ENCODE measurements at places on chromosomes 13 and 19.
A peak's percentile ranks its signal among the peaks of the same experiment; 100 is the strongest.

- no peak for DNase-seq
Observed at GRCh38 chr19:3065675-3066357, 3.5 kb upstream of the TLE5 start.

GRCh38 chr13:35630551-35631275 is 154.2 kb upstream of the MAB21L1 start:
- DNase-seq, result no peak

DNA sequence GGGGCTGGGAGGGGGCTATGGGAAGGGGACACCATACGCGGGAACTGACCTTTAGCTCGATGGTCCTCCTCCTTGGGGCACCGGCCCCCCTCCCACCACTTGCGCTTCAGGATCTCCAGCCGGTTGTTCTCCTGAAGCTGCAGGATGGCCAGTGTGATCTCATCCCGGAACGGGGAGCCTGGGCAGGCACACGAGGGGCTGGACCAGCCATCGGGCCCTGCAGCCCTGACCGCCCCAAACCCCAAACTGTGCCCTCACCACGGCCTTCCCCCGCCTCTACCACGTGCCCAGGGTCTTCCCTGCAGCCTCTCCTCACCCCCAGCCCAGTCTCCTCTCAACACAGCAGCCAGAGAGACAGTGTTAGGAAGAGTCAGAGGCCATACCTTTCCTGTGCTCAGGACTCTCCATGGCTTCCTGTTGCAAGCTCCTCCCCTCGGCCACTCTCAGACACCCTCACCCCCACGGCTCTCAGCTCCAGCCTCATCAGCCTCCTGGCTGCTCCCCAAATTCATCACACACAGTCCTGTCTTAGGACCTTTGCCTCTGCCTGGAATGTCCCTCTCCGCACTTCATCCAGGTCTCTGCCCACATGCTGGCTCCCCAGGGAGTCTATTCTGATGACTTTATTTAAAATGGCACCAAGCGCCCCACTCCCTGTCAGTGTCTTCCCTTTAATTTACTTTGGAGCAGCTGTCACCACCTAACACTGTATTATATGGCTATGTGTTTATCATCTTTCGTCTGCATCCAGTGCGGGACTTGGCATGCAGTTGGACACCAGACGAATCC is 9.7 kb upstream of the ATP1A3 start:
- no peak for DNase-seq

DNA sequence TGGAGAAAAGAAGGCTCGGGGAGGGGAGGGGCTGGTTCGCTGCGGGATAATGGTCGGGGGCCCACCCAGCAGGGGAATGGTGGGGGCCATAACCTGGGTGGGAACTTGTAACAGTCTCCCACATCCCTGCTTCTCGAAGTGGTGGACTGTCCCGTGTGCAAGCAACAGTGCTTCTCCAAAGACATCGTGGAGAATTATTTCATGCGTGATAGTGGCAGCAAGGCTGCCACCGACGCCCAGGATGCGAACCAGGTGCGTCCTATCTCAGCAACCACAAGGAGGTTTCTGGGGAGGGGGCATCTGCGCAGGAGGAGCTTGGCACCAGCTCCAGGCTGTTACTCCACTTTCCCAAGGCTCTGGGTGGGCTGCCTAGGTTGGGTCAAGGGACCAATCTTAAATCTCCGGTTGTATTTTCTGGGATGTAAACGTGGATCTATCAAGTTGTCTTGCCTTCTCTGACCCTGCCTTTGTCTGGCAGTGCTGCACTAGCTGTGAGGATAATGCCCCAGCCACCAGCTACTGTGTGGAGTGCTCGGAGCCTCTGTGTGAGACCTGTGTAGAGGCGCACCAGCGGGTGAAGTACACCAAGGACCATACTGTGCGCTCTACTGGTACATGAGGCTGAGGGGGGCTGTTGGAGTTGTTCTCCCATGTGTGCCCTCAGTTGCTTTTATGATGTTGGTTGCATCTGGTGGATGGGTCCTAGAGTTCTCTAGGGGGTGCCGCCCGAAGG is 1.6 kb downstream of the TRIM28 start:
- DNase-seq, result no peak

DNA sequence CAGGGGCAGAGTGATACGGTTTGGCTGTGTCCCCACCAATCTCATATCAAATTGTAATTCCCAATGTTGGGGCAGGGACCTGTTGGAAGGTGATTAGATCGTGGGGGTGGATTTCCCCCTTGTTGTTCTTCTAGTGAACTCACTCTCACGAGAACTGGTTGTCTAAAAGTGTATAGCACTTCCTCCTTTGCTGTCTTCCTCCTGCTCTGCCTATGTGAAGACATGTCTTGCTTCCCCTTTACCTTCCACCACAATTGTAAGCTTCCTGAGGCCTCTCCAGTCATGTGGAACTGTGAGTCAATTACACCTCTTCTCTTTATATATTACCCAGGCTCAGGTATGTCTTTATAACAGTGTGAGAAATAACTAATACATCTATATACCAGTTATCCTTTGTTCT is 706.4 kb upstream of the KLHL1 start:
- DNase-seq, result no peak

DNA sequence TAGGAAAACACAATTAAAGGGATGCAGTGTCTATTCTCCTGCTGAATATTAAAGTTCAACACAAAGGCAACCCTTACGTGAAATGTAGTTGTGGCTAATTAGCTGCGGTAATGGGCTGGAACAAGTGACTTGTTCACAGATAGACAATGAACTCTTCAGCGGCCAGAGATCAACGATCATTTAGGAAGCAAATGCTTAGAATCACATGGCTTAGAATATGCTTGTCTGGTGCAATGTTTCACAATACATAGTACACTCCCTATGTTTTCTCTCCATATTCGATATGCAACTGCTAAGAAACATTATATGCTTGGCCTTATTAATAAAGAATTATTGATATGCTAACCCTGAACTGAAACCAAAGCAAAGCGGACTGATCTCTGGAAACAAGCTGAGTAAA is 25.7 kb upstream of the MTUS2 start:
- DNase-seq, result no peak

- no peak for DNase-seq
Observed at GRCh38 chr19:17323964-17324332, 10.7 kb downstream of the ANO8 start.

- no peak for DNase-seq
Observed at GRCh38 chr19:23070353-23071146, 46.3 kb upstream of the ZNF730 start.

DNA sequence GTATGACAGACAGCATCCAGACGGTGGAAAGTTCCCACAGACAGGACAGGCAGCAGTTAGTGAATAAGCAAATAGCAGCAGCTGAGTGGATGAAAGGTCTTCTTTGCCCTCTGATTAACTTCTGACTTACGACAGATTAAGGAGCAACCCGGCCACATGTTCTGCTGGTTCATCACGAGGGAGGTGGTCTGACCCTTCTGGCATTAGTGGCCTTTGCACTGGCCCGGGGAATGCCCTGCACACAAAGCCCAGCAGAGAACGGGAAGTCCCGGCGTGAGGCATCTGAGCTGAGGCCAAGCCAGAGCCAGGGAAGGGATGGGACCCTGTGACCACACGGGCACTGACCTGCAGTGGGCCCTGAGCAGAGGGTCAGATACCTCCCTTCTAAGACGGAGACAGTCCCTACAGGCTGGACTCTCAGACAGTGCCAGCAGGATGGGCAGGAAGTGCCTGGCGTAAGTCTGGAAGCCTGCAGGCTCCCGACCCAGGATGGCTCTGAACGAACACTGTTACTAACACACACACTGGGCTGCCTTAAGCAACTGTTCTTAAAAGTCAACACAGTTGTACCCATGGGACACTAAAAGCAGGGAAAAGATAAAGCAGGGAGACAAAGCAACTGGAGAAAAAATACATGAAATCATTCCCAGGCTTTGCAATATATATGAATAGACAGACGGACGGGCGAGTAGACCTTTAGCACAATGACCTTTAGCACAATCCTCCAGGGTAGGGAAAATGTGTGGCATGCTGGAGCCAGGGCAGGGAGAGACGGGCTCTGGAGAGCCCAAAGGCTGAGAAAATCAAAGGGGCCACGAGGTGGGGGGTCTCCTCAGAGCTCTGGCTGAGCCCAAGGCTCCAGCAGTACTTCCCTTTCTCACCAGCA is 6.3 kb downstream of the C19orf12 start:
- DNase-seq, result no peak

- DNase-seq, result no peak
Observed at GRCh38 chr13:41315443-41316047, 4.5 kb downstream of the NAA16 start.

- no peak for DNase-seq
Observed at GRCh38 chr19:53608381-53608780, 23.4 kb upstream of the DPRX start.

DNA sequence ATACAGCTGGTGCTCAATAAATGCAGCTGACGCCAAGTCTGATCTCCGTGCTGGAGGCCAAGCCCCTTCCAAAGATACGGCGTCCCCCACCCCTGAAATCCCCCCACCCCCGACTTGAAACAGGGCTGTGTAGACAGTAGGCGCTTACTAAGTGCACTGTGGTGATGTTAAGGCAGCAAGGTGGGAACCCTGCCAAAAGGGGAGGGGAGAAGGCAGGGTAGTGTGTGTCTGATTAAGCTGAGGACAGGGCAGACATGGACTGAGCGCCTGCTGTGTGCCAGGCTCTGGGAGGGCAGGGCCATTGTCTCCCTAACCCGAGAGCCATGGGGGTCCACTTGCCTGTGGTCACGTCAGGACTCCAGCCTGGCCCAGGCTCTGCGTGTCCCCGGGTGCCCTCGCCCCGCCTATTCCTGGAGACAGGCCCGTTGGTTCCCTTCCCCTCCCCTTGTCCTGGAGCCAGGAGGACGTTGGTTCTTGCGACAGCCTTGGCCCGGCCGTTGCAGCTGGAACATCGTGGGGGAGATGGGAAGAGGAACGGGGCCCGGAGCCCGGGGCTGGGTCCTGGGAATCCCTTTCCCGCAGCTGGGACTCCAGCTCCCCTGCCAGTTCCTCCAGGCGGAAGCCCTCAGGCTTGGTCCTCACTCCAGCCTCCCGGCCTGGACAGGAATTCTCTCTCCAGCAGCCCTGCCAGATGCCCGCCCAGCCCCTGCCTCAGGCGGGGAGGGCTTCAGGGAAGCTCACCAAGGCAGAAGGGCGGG is 1.7 kb upstream of the ELANE start:
- DNase-seq, result no peak

- DNase-seq, result no peak
Observed at GRCh38 chr13:86933676-86934075, 737.5 kb upstream of the SLITRK5 start.

DNA sequence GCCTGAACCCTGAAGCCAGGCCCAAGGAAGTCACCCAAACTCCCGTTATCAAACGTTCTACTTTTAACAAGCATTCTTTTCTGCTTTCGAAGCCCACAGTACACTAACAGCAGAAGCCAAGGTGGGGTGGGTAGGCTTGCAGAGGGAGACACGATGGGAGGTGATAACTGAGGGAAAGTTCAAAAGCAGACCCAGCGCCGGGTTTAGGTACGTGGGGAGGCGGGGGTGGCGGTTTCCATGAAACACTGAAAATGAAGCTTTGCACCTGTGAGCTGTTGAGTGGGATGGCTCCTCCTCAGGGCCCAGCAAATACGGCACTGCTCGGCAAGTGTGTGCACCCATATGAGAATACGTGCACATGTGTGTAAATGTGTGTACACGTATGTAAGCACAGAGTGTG is 49.8 kb downstream of the KLF2 start:
- no peak for DNase-seq

- DNase-seq, result peak; percentile 1
Observed at GRCh38 chr13:27622102-27622820, 569 bp downstream of the POLR1D start.

DNA sequence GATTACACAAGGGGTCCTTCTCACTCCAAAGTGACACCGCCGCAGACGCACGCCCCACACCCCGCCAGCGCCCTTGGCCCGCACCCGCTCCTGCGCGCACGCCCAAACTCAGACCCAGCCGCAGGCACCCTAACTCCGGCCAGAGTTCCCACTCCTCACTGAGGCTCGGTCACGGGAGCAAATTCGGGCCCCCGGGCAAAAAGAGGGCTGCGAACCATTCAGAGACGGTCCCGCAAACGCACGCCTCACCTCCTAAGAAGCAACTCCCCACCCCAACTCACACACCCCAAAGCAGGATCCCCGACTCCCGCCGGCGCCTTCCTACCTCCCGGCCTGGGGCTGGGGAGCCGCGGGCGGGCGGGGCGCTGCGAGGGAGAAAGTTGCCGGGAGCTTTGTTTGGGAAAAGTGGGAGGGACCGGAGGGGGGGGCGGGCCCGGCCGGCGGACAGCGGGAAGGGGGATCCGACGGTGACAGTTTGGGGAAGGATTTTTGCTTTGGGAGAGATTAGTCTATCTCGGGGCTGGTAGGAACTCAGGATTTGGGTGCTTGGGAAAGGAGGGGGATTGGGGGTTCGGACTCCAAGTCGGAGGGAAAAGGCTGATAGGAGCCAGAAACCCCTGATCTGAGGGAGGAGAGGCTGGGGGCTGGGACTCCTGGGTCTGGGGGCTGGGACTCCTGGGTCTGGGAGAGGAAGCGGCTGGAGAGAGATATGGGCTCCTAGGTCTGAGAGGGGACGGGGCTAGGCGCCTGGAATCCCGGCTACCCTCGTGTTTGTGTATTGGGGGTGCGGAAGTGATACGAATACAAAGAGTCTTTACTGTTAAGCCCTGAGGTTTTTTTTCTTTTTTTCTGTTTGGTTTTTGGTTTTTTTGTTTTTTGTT is at the start of gene TEAD2:
TSS of gene TEAD2 (minus strand) at position 369 of the 881 bp plus-strand sequence. CDS start 2,341 bp downstream, outside the sequence.
- no peak for DNase-seq

DNA sequence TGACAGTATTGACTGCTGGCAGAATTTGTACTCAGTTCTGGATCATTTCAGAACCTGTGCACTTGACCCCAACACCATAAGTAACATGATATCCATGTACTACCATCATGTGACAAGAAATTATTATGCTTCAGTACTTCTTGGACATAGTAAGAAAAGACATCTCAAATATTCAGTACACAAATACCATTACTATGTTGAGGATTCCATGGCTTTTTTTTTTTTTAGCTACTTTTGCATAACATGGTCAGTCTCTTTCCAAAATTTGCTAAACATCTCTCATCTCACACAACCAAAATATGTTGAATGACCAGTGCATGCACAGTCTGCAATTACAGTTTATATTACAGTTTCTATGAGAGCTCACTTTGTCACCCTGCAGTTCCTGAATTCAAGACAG is 85.3 kb downstream of the FLT1 start:
- DNase-seq, result no peak

Measured in stimulated activated CD8-positive, alpha-beta memory T cell treated with anti-CD3 and anti-CD28 coated beads, Interleukin-2, amount 100 ng/mL, for 1 hour (primary cell).